ENCODE measurements at places on chromosomes 5 and 9.
A peak's percentile ranks its signal among the peaks of the same experiment; 100 is the strongest.

GRCh38 chr9:656926-657568, 184.4 kb upstream of the DMRT1 start:
- no peaks in the 10 kb centered on the region for H3K36me3 ChIP-seq
- H3K4me3 ChIP-seq = no peak overlapping the region
- H3K27me3 ChIP-seq = no peaks in the 10 kb centered on the region
- DNase-seq = no peak

DNA sequence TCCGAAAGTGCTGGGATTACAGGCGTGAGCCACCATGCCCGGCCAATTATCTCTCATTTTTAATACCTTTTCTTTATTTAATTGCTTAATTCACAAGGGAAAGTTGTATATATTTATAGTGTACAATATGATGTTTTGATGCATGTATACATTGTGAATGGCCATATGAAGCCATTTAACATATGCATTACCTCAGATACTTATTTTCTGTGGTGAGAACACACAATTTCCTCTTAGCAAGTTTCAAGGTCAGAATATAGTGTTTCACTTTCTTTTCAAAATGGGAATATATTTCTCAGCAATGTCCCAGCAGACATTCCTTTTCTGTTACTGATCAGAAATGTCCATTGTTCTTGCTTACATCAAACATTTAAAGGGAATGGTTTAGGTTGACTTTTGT, 1596.3 kb downstream of the MAT2B start:
- DNase-seq = no peak
- H3K27me3 ChIP-seq = no peaks in the 10 kb centered on the region
- no peak overlapping the region for H3K27ac ChIP-seq

DNA sequence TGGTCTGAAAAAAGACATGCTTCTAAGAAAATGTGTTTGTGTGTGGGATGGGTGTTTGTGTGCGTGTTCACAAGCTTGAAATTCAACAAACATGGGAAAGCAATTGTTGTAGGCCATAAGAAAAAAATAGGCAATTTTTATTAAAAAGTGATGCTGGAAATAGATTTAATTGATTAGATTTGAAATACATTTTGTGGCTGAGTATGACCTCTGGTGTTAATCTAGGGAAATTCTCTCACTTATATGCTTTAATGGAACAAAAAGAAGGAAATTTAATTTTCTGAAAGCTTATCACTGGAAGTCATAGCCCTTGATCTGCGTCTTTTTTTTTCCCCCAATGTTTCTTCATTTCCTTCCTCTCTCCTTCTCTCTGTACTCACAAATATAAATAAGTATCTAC, 3.5 kb upstream of the KCNN2 start:
- DNase-seq = no peak
- H3K36me3 ChIP-seq = no peaks in the 10 kb centered on the region
- H3K27me3 ChIP-seq = peaks cover 43% of the 10 kb centered on the region
- no peak overlapping the region for H3K4me3 ChIP-seq
- peaks cover 4% of the 10 kb centered on the region for H3K4me1 ChIP-seq

DNA sequence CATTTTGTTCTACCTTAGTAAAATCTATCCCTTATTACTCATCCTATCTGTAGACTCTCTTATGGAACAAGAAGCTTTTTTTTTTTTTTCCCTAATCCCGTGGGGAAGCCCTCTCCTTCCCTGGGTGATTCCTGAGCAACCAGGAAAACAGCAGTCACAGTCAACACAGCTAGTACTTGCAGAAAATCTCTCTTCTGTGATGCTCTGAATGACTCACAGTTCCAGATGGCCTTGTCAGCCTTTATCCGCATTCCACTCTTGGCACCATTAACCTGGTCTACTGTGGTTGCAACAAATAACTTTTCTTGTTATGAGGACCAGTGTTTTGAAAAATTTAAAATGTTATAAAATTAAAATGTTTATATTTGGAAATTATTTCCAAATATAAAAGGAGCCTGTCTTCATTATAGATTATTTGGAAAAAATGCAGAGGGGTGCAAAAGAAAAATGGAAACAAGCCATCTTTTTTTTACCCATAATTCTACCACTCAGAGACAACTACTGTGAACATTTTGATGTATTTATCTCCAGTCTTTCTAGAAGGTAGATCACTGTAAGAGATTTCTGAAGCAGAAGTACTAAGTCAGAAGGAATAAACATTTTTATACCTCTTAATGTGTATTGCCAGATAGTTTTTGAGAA, 486.7 kb downstream of the RAB3C start:
- no peak overlapping the region for H3K27ac ChIP-seq
- no peaks in the 10 kb centered on the region for H3K27me3 ChIP-seq
- no peaks in the 10 kb centered on the region for H3K36me3 ChIP-seq
- DNase-seq = no peak
- H3K4me3 ChIP-seq = no peak overlapping the region

DNA sequence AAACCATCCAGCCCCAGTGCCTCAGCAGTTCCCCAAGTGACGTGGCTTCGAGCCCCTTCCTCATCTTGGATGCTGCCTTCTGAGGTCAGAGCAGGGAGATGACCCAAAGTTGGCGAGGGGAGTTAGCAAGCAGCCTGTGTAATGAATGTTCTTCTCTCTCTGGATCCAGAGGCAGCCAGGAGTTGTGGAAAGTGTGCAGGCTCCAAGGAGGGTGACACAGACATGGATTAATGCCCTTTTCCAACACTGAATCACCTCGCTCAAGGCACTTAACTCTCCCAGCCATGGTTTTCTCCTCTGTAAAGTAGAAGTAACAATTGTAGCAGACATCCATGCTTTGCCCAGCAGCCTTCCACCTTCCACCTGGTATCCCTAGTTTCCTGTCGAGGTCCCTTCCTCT, 64.6 kb upstream of the HAND1 start:
- H3K27ac ChIP-seq = no peak overlapping the region
- no peaks in the 10 kb centered on the region for H3K4me1 ChIP-seq
- H3K27me3 ChIP-seq = peaks cover 20% of the 10 kb centered on the region
- DNase-seq = no peak

DNA sequence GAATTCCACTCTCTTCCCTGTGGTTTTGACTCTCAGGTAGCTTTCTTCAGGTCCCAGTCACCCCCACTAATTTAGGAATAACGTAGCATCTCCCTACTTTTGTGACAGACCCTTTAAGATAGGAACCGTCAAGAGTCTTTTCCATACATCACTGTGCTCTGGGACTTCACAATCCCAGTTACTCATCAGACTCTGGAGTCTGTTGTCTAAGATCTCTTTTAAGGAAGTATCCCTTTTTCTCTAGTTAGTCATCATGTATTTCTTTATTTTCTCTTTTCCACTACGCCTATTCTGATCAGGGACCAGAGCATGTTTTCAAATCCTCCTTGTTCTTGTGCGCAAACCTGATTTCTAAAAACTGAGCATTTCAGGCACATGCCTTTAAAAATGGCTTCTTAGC, 143.0 kb downstream of the GOLPH3 start:
- H3K4me1 ChIP-seq = peaks cover 13% of the 10 kb centered on the region
- no peaks in the 10 kb centered on the region for H3K27me3 ChIP-seq
- H3K27ac ChIP-seq = no peak overlapping the region
- H3K36me3 ChIP-seq = no peaks in the 10 kb centered on the region
- no peak overlapping the region for H3K4me3 ChIP-seq
- no peak for DNase-seq

DNA sequence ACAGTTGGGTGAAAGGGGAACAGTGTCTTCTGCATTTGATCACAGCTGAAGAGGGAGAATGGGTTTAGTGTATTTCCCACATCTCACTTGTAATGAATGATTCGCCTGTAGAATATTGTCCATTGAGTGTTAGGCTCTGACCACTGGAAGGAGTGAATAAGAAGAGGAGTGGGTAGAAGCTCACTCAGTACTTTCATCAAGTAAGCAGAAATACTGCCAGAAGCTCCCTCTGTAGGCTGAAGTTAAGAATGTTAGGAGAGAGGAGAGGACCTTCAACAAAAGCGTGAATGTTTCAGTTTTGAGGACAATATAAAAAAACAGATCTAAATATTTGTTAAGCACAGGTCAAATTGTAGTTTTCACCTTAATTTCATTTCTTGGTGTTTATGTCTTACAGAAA, 27.5 kb downstream of the FSD1L start:
- H3K4me1 ChIP-seq = no peaks in the 10 kb centered on the region
- DNase-seq = no peak
- H3K27ac ChIP-seq = no peak overlapping the region
- H3K36me3 ChIP-seq = no peaks in the 10 kb centered on the region
- peaks cover 2% of the 10 kb centered on the region for H3K27me3 ChIP-seq

DNA sequence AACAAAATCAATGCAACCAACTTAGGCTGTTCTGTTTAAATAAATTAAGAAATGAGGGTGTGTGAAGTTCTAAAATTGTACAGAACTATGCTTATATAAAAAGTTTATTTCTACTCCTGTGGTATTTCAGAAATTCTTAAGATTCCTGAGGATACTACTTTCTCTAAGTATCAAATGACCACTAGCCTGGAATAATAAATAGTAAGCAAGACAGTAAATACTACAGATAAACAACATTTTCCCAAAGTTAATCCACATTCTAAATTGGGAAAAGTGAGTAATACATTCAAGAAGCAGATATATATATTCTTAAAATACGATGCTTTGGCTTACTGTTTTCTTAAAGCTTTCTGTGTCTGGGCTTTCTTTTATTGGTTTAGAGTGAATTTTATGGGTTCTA, 29.5 kb downstream of the CCNH start:
- no peak for DNase-seq
- no peaks in the 10 kb centered on the region for H3K4me1 ChIP-seq
- H3K27me3 ChIP-seq = no peaks in the 10 kb centered on the region
- no peak overlapping the region for H3K4me3 ChIP-seq

DNA sequence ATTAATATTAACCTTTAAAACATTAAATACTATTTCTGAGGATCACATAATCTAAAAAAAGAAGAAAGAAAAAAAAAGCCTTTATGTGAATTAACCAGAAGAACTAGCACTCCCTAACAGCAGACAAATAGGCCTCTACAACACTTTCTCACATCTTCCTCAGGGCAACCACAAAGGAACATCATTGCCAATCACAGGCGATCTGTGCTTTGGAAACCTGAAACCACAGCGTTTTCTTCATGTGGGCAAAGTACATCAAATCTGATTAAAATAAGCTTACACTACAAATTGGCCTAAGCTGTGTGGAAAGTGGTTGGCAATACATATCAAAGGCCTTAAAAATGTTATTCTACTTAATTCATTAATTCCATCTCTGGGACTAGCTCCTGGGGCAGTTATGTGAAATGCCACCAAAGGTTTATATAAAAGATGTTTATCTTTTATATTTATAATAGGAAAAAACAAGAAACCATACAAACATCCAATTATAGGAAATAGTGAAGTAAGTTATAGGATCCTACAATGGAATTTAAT, 184.8 kb upstream of the TBCA start:
- no peaks in the 10 kb centered on the region for H3K36me3 ChIP-seq
- no peak overlapping the region for H3K4me3 ChIP-seq
- no peak for DNase-seq
- peaks cover 46% of the 10 kb centered on the region for H3K27me3 ChIP-seq

- no peak for DNase-seq
- H3K36me3 ChIP-seq = peaks cover 33% of the 10 kb centered on the region
- H3K4me3 ChIP-seq = no peak overlapping the region
- H3K27ac ChIP-seq = no peak overlapping the region
- no peaks in the 10 kb centered on the region for H3K27me3 ChIP-seq
- peaks cover 49% of the 10 kb centered on the region for H3K4me1 ChIP-seq
Observed at GRCh38 chr9:34121996-34122395, 4.5 kb downstream of the DCAF12 start.

DNA sequence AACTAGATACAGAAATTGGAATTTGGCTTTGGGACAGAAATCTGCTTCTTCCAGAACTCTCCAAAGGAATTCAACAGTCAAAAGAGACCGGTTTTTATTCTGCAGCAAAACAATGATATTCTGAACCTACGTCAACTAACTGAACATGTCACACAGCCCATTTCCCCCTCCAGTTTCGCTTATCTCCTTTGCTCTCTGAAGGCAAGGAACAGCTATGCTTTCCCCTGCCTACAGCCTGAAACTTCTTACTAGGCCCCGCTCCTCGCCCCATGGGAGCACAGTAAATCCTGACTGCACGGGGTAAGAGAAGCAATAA, 488 bp downstream of the SKIC3 start:
- H3K36me3 ChIP-seq = peaks cover 16% of the 10 kb centered on the region
- no peak for DNase-seq
- peak overlapping the region; percentile 94 for H3K4me3 ChIP-seq
- H3K27ac ChIP-seq = peak overlapping the region; percentile 97

DNA sequence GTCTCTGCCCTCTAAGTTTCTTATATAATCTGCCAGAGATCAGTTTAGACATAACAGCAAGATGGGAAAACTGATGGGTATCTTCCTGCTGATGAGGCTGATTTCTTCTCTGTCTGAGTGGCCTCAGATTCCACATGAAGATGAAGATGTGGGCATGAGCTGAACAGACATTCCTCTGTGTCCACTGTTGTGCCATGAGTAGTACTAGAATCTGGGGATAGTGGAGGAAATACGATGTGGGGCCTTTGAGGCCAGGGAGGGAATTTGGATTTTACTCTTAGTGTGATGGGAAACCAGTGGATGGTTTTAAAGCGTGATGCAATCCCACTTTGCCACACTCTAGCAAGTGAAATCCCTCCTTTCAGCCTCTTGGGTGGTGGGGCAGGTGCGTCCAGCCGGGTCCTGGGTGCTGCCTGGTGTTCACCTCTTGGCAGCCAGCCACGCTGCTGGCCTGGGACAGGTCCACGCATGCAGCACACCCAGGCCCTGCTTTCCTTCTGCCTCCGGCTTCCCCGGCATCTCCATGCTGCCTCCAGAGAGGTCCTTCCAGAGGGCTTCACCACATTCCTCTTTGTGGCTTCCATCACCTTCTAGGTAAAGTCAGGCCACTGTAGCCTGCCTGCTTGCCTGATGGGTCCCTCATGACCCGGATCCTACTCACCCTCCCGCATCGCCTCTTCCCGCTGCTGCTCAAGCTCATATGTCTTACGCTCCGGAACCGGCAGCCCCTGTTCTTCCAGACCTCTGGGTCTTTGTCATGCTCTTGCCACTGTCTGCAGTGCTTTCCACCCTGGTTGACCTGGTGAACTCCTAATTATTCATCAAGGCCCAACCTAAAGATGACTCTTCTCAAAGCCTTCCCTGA, 28.1 kb upstream of the SH3PXD2B start:
- no peak overlapping the region for H3K27ac ChIP-seq
- H3K27me3 ChIP-seq = peaks cover 3% of the 10 kb centered on the region
- no peaks in the 10 kb centered on the region for H3K36me3 ChIP-seq
- DNase-seq = no peak
